ENCODE measurements at places on chromosomes 3 and 15.

GRCh38 chr3:186529201-186529999, 14.8 kb downstream of the CRYGS start:
- DNase-seq = no peak

GRCh38 chr3:185060655-185061054, 92.2 kb downstream of the C3orf70 start:
- DNase-seq = no peak

- DNase-seq = no peak
Measured at GRCh38 chr3:46868287-46868686, 5.0 kb upstream of the MYL3 start.

DNA sequence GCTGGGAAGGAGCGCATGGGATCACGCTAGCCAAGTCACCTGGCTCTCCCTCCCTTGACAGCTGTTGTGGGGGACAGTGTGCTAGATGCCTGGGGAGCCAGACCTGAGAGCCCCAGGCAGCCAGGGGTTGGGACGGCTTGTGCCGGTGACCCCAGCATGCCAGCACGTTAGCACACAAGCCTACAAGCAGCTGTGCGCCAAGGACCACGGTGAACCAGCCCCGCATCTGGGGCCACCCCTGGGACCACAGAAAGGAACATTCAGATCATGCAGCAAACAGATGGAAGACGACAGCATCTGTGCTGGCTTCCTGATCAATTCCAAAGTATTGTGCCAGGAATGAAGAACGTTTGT, 64.8 kb downstream of the NTRK3 start:
- DNase-seq = no peak

DNA sequence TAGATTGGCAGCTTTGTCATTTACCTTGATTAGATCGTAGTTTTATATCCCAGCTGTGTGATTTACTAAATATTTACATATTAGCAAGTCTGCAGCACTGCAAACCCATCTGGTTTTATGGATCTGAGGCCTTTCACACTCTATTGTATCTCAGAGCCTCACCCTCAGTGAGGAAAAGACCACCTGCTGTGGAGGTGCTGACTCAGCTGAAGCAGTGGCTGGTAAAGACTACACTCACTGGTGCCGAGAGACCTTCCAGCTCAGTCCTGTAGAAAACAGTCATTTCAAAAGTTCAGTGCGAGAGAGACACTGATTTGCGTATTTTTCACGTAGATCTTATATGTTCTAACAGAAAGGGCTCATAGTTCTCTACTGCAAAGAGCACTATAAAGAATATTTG, 307.8 kb upstream of the TPM1 start:
- DNase-seq = no peak

- DNase-seq = no peak
Measured at GRCh38 chr3:66480666-66481065, 20.2 kb downstream of the LRIG1 start.

- peak; percentile 35 for DNase-seq
Measured at GRCh38 chr3:58471025-58471887, 20.6 kb upstream of the KCTD6 start.

DNA sequence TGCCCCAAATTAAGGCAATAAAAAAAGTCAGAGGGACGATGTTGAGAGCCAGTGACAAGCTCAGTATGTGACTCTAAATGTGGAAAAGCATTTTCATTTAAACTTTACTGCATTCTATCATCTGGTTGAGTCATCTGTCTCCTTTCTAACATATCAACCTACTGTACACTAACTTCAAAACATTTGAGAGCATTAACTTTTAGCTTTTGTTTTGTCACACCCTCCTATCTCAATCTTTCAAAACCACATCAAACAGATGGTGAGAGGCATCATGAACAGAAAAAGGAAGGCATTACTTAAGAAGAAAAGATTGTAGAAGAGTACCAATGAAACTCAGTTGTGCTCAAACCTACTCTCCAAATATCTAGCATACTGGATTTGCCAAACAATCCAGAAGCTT, 4.8 kb downstream of the LRRC58 start:
- DNase-seq = no peak

DNA sequence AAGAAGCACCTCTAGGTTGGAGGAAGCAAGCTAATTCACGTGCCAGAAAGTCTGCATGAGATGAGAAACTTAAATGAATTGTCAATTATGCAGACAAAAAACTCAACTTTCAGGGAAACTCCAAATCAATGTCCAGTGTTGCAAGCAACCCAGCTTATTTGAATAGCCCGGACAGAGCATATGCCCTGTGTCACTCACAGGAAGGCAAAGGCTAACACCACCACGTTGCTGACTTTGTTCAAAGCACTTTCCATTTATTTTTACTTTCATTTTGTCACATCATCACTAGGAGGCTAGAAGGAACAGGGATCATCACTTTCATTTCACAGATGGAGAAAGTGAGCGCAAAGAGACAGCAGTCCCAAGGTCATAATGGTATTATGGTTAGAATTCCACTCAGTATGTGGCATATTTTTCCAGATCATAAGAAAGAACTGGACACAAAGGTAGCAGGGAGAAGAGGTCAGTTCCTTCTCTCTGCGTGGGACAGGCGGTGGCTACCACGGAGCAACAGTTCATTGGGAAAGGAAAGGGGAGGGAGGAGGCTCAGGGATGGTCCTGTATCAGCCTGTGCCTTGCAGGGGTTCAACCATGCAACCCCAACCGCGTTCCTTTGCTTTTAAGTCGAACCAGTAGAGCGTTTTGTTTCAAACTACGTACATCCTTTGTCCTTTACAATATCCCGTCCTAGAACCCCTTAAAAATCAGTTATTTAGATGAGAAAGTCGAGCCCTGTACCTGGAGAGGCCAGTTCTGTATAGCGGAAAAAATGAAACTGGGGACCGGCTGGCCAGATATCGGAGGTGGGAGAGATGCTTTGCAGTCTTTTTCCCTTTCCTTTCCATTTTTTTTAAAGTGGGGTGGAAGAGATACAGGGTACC, 1.1 kb downstream of the HEG1 start:
- DNase-seq = peak; percentile 18

DNA sequence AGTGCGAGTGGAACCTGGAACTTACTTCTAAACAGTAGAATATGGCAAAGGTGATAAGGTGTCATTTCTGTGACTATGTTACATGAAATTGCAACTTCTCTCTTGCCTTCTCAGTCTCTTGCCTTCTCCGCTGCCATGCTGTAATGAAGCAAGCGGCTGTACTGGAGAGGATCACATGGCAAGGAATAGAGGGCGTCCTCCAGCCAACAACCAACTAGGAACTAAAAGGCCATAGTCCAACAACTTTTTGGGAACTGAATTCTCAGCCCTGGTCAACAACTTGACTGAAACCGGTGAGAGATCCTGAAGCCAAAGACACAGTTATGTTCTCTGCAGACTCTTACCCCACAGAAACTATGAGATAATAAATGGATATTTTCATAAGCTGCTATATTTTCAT, 143.5 kb downstream of the P3H2 start:
- DNase-seq = no peak

GRCh38 chr15:82056958-82057823, 11.4 kb upstream of the MEX3B start:
- DNase-seq = no peak

DNA sequence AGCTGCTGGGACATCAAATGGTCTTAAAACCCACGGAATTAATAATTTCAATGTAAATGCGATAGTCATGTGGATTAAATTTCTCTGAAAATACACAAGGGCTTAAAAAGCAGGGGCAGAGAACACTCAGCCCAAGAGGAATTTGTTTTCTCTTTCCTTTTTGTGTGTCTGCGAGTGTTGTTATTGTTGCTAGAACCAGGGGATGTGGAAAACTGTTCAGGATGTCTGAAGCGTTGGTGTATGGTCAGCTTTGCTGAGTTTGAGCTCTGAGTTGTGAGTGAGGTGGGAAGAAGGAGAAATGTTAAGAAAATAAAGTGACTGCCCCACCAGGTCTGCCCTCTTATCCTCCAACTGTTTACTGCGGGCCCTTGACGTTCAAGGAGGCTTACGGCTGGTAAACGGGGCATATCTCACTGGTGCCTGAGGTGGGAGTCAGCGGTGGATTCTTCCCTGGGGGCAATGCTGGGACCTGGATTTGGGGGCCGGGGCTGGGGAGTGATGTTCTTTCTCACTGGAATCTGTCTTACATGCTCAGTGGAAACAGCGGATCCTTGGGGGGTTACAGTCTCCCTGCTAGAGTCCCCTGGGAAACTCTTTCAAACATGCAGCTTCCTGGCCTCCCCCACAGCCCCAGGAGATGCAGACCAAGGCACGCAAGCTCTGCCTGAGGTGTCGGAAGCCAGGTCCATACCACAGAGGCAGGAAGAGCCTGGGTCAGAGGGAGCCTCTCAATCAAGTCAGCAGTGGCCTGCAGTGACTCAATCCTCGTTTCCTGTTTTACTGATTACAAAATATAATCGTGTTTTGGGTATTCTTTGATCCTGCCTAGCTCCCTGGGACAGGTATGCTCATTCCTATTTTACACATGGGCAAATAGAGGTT, 41.8 kb downstream of the ITGA11 start:
- DNase-seq = no peak

GRCh38 chr15:77030048-77030927, 35.4 kb downstream of the PSTPIP1 start:
- no peak for DNase-seq

DNA sequence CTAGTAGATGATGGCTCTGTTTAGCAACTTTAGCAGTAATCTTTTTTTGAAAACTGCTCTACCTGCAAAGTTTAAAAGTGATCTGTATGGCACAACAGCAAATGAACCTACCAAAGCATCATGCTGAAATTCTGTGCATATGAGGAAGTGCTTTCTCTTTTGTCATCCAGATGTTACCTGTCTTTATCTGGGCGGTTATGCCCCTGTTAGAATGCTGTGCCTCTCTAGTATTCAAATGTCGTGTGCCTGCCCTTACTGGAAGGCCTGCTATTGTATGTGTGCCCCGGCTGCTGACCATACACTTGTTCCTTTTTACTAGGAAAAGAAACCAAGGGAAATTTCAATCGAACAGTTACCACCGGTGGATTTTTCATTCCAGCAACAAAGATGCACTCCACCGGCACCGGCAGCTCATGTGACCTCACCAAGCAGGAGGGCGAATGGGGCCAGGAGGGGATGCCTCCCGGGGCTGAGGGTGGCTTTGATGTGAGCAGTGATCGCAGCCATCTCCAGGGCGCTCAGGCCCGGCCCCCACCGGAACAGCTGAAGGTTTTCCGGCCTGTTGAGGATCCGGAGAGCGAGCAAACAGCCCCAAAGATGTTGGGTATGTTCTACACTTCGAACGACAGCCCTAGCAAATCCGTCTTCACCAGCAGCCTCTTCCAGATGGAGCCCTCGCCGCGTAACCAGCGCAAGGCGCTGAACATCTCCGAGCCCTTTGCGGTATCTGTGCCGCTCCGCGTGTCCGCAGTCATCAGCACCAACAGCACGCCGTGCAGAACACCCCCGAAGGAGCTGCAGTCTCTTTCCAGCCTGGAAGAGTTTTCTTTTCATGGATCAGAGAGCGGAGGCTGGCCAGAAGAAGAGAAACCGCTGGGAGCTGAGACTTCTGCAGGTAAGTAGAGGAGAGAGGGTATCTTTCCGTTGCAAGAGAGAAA, 61.6 kb downstream of the TMEM39A start:
- no peak for DNase-seq

DNA sequence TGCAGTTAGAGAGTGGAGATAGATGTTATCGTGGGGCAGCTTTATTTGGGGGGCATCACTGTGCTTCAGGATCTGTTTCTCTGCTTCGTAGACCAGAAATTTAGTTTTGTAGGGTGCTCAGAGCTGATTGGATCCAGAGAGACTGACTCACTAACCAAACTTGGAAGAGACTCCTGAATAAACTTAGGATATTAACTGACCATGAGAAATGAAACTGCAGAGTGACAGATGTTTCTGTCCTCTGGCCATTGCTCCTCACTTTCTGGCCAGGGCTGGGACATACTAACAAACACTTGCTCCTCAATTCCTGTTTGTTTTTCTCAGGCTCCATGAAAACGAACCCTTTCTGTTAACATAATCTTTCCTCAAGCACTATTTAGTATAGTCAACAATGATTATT, 4.3 kb downstream of the ZNF592 start:
- DNase-seq = no peak

Measured in CD8-positive, alpha-beta T cell (primary cell).